Hypothalamus (tissue), 51 donors: ENCODE measurements at places on chromosomes 5 and 9.
A peak's percentile ranks its signal among the peaks of the same experiment; 100 is the strongest.

GRCh38 chr5:3297853-3298252 lies 297.8 kb upstream of the IRX1 start:
- no peak for DNase-seq

GRCh38 chr9:135914921-135915320 lies 7.6 kb upstream of the CAMSAP1 start:
- no peak for DNase-seq

DNA sequence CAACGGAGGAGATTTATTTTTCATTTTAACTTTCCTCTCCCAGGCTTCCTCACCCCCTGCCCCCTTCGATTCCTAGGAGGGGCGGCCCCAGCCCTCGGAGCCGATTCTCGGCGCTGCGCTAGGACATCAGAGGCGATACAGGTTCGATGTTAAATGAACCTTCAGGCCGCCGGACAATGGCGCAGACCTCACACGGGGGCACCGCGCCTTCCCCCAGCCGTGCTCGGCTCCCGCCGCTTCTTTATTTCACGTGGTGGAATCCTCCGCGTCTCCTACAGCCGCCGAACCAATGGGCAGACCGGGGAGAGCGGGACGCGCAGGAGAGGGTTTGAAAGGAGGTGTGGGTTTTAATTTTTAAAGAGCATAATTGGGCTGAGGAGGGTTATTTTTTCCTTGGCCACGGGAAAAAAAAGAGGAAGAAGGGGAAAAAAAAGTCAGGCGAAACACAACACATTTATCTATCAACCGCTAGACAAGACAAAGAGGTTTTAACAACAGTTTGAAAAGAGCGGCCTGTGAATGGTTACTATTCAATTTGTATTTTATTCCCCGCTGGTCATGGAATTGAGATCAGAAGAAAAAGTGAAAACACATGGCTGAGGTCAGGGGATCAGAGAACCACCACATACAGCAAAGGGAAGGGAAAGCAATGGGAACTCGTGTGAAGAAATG lies 126.8 kb downstream of the TMEM174 start:
- DNase-seq, result no peak

GRCh38 chr5:95446560-95447221 lies 55.5 kb downstream of the FAM81B start:
- DNase-seq, result no peak

- peak; percentile 75 for DNase-seq
Observed at GRCh38 chr9:127979333-127980059, 1.3 kb downstream of the EEIG1 start.

DNA sequence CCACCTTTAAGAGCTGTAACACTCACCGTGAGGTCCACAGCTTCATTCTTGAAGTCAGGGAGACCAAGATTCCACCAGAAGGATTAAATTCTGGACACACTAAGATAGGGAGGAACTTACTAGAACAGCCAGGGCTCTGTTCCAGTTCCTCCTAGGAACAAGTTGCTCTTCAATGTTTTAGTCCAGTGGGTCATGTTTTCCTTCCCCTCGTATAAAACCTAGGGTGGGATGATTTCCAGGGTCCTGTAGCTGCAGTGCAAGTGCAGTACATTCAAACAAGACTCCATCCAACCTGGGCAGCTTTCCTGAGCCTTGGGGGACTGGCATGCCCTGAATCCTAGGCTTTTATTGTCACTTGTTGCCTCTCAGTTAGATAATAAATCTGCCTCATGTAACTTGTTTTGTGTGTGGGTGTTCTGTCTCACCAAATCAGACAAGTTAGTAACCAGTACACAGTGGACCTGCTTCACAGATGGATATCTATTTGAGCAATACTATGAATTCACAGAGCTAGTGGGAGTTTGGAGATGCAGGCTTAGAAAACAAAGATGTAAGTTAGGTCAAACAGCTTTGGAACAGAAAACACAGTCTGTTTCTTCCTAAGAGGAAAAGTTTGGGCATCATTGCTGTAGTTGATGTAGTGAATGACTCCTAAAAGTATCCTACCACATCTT lies 405.6 kb downstream of the GABRG2 start:
- DNase-seq, result no peak

DNA sequence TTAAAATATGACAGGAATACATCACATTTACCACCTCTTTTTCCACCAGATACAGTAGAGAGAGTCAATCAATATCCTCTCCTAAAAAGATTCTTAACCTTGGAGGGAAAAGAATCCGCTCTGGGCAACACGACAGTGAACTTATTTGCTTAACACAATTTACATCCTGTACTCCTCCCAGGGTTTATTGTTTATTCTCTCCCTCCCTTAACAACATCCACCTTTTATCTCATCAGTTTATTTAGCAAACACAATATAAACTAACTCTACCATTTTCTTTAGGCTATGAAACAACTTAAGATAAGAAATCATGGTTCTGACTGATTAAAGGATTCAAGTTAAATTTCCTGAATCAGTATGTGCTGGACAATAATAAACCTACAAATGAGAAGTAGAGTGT lies 50.9 kb downstream of the CERT1 start:
- DNase-seq, result no peak

DNA sequence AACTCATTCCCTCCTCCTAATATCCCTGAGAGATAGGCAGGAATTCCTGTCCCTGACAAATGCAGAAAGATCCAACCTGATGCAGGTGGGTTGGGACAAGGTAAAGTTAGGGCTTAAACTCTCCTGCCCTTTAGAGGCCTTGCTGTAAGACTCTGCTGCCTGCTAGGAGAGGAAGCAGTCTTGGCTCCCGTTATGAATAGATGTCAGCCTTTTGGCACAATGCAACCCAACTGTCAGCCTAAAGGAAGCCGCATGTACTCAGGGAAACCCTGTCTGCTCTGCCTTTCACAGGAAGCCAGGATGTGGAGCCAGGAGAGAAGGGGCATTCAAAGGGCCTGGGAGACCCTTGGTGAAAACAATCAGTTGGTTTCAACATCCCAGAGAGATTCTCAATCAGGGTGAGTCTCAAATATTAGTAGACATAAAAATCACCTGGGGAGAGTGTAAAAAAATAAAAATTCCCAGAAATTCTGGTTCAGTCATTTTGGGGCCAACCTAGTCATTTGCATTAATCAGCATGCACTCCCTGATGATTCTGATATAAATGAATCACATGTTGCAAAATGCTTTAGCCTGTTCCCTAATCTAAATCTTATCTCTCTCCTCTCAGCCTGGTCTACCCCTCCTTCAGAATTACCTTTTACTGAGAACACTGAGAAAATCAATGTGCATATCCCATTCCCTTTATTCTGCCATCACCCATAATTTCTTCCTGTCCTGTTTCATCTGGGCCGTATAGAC lies 136.2 kb upstream of the TRIM32 start:
- no peak for DNase-seq

DNA sequence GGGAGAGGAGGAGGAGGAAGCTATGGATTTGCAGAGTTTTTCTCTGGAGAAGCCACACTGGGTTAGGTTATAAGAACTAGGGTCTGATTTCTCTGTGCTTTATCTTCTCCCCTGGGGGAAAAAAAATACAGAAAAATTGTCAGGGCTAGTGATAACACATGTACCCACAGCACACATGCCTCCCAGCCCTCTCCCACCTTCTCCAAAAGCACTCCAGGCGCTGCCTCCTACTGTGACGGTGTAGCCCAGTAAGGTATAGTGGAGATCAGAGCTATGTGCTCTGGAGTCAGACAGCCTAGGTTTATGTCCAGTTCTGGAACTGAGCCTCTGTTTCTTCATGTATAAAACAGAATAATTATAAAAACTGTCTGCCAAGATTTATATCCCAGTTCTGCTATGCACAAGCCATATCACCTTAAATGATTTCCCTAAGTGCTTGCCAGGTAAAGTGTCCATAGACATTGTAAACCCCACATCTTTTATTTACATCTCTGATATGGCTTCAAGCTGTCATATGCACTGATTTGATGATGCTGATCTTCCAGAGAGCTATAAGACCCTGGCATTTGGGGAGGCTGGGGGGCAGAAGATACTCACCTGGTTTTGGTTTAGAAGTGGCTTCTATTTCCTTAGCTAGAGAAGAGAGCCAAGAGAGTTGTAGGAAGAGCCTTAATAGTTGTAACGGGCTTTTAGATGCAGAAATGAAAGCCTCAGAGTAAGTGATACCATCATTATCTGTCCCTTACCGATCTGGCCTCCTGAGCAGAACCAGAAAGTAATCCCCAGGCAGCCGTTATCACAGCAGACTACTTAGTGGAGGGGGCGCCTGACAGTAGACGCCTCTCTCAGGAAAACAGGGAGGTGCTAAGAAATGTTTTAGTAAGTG lies 7.6 kb downstream of the SLC1A3 start:
- no peak for DNase-seq

DNA sequence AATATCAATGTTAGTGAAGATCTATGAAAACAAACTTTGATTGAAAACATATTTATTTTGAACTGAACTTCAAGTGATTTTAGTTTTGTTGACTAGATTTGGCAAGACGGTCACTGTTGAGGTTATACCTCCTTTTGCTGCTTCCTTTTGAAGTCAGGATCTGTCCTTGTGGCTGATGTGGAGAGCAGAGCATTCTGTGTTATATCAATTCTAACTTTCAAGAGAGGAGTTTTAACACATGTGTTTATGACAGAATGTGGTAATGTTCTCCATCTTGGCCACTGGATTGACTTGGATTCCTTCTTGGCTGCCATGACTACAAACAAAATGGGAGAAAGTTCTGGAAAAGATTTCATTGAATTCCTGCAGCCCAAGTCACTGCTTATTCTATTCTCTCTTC lies 104.0 kb upstream of the ACTBL2 start:
- no peak for DNase-seq
